ENCODE measurements at places on chromosomes 7 and 10.

GRCh38 chr10:100829933-100830727, 82.6 kb upstream of the SLF2 start:
- no peak for DNase-seq

DNA sequence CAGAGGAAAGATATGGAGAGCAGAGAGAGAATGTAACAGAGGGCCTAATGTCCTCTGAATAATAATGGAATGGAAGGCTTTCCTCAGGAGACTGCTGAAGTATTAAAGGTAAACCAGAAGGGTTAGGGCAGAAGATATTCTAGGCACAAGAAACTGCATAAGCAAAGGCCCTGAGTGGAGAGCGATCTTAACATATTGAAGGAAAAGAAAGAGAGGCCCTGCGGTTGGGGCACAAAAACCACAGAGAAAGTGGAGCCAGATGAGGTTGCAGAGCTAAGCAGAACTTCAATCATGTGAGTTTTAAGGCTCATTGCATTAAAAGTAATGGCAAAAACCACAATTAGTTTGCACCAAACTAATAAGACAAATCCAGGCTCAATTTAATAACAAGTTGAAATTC, 115.8 kb upstream of the VSTM2A start:
- DNase-seq = no peak

- DNase-seq = no peak
Observed at GRCh38 chr10:122498521-122498920, 37.2 kb downstream of the HTRA1 start.

DNA sequence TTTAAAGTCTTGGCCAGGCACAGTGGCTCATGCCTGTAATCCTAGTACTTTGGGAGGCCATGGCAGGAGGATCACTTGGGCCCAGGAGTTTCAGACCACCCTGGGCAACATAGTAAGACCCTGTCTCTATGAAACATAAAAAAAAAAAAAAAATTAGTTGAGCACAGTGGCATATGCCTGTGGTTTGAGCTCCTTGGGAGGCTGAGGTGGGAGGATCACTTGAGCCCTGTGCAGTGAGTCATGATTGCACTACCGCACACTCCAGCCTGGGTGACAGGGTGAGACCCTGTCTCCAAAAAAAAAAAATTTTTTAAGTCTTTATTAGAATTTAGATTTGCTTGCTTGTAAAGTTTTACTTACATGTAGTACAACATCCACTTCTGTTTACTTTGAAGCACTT, 14.0 kb downstream of the WNT2 start:
- no peak for DNase-seq

DNA sequence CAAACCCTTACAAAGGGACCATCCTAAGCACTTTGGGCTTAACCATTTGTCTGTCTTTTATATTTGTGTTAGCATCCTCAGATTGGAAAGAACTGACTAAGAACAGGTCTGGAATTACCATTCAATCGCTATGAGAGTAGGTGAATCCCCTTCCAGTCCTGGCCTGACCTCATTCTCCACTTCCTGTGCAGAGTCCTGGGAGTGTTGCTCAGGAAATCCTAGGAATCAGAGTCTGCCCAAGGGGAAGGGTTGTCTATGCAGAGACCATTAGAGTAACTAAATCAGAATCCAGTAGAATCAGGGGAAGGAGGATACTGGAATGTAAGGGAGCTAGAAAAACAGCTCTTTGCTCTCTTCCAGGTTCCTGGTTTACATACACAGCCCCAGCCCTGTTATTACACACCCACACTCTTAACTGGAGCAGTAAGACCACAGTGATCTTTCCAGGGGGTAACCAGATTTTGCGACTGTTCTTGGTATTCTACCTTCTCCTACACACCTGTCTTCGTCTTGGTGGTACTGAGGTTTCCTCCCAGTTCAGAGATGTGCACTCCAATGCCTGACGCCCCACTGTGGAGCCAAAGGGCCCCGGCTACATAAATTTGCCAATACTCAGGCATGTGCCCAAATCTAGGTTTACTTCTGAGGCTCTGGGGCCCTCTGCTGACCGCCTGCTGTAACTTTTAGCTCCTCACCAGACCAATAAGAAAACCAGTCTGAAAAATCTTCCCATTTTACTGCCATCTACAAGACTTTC, 103.7 kb downstream of the RNF216 start:
- no peak for DNase-seq
